ENCODE measurements at places on chromosomes 12 and 14. TPM values are rescaled to one million over a fixed set of nuclear protein-coding genes. Genes with fewer than 3 reads are reported as not detected.

The PZP gene
- polyA plus RNA-seq, result 0.62 TPM

The SMOC1 gene
- polyA plus RNA-seq, result 1.9 TPM

The CIROP gene
- not detected for polyA plus RNA-seq

The PDZRN4 gene
- 4.4 TPM for polyA plus RNA-seq

The CMA1 gene
- not detected for polyA plus RNA-seq

The CD163L1 gene
- polyA plus RNA-seq, result not detected

The PTPN21 gene
- 12.0 TPM for polyA plus RNA-seq

The KRT7 gene
- not detected for polyA plus RNA-seq

The PHETA1 gene
- 13.8 TPM for polyA plus RNA-seq

The PKP2 gene
- polyA plus RNA-seq, result 363 TPM

The KRT2 gene
- not detected for polyA plus RNA-seq

GRCh38 chr12:42421844-42422779, 96.1 kb downstream of the PPHLN1 start:
- DNase-seq, result peak; percentile 80

DNA sequence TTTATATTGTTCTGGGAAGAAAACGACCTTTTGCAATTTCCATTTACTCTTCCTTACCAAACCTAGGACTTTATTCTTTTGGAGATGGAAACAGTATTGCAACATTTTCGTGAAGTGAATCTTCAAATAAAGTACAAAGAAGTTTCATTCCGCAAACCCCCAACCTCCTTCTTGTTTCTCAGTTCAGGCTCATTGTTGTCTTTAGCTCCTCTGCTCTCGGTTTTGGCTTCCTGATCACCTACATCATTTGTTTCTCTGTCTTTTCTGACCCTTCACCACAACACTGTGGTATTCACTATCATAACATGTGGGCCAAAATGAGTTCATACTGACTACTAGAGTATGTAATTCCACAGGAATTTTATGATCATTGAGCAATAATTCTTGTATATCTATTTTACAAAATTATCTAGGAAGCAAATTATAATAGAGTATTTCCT, 266.8 kb downstream of the ADAMTS20 start:
- peak; percentile 85 for DNase-seq

DNA sequence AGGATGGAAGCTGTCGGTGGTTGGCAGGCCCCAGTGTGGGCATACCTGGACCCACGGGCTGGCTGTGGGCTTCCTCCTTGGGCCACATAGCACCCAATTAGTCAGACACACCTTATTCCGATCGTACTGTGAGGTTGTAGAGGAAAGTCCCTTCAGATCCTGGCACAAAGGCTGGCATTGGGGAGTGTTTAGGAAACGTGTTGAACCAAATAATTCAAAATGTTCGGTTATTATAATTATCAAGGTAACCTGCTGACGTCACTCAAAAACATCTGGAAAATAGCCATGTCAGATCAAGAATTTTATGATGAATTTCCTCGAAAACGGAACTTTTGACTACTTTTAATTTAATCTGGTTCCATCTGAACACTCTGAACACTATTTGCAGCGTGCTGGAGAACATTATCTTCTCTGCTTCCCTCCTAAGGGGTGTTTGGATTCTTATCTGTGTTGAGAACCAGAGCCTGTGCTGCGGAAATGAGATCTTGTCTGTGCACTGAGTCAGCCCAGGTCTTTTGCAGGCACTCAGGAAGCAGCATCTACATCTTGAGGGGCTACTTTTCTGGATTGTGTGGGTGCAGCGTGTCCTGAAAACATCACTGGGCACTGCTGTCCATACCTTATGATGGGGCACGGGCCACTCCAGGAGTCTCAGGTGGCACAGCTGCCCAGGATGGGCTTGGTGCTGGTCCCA, 100.3 kb downstream of the SLC25A47 start:
- no peak for DNase-seq

GRCh38 chr14:70018713-70019211, 139.5 kb downstream of the SMOC1 start:
- DNase-seq, result peak; percentile 56

GRCh38 chr14:96538097-96538989, 36.2 kb downstream of the PAPOLA start:
- no peak for DNase-seq

DNA sequence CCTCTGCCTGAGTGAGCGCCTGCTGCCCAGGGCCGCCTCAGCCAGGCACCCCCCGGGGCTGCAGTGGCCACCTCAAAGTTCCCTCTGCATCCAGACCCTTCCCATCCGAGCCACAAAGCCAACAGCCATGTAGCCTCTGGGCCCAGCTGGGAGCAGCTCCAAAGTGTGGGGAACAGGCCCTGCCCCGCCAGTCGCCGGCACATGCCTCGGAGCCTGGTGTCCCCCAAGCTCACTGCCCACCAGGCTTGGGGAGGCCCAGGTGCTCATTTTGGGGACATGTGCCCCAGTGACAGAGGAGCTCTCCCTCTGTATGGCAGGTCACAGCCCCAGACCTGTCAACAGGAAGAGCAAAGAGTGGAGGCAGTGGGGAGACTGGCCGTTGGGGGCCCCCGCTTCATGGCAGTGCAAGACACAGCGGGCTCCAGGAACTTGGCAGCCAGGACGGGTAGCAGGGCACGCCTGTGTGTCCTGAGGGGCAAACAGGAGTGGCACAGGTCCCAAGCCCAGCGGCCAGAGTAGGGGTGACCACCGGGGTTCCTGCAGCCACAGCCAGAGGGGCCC, 29.9 kb downstream of the JAG2 start:
- DNase-seq, result no peak

DNA sequence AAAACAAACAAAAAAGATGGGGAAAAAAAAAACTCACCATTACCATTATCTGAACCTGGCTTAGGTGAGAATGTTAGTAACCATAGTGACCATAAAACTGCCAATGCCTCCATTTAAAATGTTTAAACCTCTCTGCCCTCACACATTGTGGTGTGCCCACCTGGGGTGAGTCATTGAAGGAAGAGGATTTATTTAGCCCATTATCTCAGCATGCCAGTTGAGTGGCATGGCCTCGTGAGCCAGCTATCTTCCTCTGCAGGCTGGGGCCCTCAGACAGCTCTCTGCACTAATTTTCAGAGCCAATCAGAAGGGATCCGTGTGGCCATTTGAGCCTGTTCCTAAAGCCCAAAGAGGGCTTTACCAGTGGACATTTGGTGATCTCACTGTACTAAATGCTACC, 81.8 kb upstream of the CCDC198 start:
- DNase-seq, result no peak

DNA sequence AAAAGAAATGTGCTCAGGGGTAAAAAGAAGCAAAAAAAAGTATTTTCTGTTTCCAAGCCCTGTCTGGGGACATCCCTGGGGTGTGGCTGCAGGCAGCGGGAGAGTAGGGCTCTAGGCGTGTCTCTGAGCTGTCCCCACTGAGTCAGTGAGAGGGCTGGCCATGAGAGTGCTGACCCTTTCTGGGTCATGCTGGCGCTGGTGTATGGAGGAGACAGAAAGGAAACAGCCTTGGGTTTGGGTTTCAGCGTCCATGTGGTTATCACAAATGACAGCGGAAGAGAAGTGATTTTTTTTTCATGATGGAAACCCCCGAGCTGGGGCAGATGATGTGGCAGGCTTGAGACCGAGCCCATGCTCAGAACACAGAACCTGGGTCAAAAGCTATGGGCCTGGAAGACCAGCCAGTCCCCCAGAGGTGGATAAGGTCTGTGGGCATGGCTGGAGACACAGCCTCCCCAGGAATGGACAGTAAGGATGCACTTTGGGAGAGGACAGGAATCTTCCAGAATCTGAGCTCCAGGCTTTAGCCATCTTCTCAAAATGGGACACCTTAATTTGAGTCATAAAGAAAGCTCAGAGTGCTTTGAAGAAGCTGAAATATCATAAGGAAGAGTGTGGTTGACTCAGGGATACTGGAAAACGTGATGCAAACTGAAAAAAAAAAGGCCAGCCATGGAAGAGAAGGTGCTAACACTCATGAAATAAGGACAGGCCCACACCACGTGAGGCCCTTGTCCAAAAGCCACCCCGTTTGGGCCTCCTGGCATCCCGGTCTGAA, 36.2 kb downstream of the SYNE3 start:
- DNase-seq, result peak; percentile 28

- DNase-seq, result peak; percentile 36
Observed at GRCh38 chr12:106915635-106916026, 40.1 kb upstream of the TMEM263 start.

- DNase-seq, result peak; percentile 63
Observed at GRCh38 chr14:68263563-68264259, 444.1 kb downstream of the RAD51B start.

- DNase-seq, result no peak
Observed at GRCh38 chr12:69641546-69641945, 30.8 kb upstream of the LRRC10 start.

DNA sequence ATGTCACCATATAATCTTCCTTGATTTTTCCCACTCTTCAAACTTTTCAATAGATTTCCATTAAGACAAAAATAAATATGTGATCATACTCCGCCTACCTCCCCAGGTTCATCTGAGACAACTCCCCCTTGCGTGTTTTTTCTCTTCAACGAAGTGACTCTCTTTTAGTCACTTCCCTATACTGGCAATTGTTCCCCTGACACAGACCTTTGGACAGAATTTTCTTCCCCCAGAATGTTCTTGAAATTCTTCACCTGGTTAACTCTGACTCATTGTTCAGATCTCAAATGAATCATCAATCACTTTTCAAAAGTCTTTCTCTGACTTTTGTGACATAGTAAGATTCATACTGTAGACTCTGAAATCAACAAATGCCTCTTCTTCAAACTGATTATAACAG, 727.3 kb upstream of the LMO3 start:
- no peak for DNase-seq

GRCh38 chr14:29861996-29862395, 65.7 kb downstream of the PRKD1 start:
- no peak for DNase-seq

DNA sequence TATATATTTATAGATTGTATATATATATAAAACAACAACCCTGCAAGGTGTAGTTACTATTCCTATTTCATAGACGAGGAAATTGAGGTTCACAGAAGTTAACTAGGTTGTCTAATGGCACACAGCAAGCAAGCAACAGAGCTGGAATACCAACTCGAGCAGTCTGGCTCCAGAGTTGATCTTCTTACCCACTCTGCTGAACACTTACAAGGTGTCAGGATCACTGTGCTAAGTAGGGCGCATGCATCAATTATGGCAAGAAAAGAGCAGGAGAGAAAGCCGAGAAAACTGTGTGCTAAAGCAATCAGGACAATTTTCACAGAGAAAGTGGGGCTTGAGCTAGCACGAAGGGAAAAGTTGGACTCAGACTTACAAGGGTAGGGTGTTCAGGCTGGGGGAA, 15.9 kb upstream of the ARMH4 start:
- no peak for DNase-seq

- DNase-seq, result no peak
Observed at GRCh38 chr14:24534286-24534685, 26.2 kb upstream of the CMA1 start.

GRCh38 chr12:89210277-89210676, 142.0 kb downstream of the DUSP6 start:
- no peak for DNase-seq

Measured in cardiac muscle cell (in vitro differentiated cells and primary cell).